ENCODE measurements at places on chromosomes 4 and X. TPM values are rescaled to one million over a fixed set of nuclear protein-coding genes. Genes with fewer than 3 reads are reported as not detected.

BCOR gene
- 12.7 TPM for total RNA-seq

PPARGC1A gene
- 0.81 TPM for total RNA-seq

SLIT2 gene
- 46.4 TPM for total RNA-seq

SOX3 gene
- not detected for total RNA-seq

GLRA2 gene
- total RNA-seq, result not detected

SYTL5 gene
- total RNA-seq, result 0.08 TPM

ATP5ME gene
- total RNA-seq, result 74.3 TPM

SYTL4 gene
- total RNA-seq, result 5.1 TPM

GAB3 gene
- total RNA-seq, result 1.2 TPM

DCAF8L2 gene
- total RNA-seq, result not detected

RTL3 gene
- not detected for total RNA-seq

COL4A6 gene
- 1.3 TPM for total RNA-seq

OTUD6A gene
- total RNA-seq, result not detected

UXT gene
- 151 TPM for total RNA-seq

RS1 gene
- not detected for total RNA-seq

GC gene
- not detected for total RNA-seq

CSAG2 gene
- not detected for total RNA-seq

FAM156B gene
- 7.9 TPM for total RNA-seq

GAGE12J gene
- not detected for total RNA-seq

USP27X gene
- 2.9 TPM for total RNA-seq

PNMA5 gene
- total RNA-seq, result not detected

ETNPPL gene
- total RNA-seq, result not detected

PAGE4 gene
- total RNA-seq, result not detected

MAOA gene
- total RNA-seq, result 4.7 TPM

ACSL4 gene
- total RNA-seq, result 260 TPM

MGAT4D gene
- total RNA-seq, result not detected

KLB gene
- total RNA-seq, result not detected

EFHC2 gene
- 0.45 TPM for total RNA-seq

DSPP gene
- not detected for total RNA-seq

DCAF12L1 gene
- total RNA-seq, result not detected

ERCC6L gene
- total RNA-seq, result 9.9 TPM

STATH gene
- total RNA-seq, result not detected

KCNE5 gene
- 0.36 TPM for total RNA-seq

PABPC5 gene
- 1.8 TPM for total RNA-seq

EVC2 gene
- 15.5 TPM for total RNA-seq

DMRTC1 gene
- not detected for total RNA-seq

AKAP14 gene
- not detected for total RNA-seq

RBM47 gene
- total RNA-seq, result 8.3 TPM

MAGEB2 gene
- not detected for total RNA-seq

SERTM2 gene
- total RNA-seq, result not detected

NXF2 gene
- total RNA-seq, result not detected

SRPK3 gene
- total RNA-seq, result not detected

GCNA gene
- 2.3 TPM for total RNA-seq

UBE2D3 gene
- 247 TPM for total RNA-seq

TMEM156 gene
- total RNA-seq, result 0.18 TPM

VCX3A gene
- not detected for total RNA-seq

SLC39A8 gene
- total RNA-seq, result 14.7 TPM
